Activated T-cell treated with anti-CD3 and anti-CD28 coated beads, Interleukin-2, amount 50 U/mL, for 72 hours (primary cell): ENCODE measurements at places on chromosomes 5 and 9. TPM values are rescaled to one million over a fixed set of nuclear protein-coding genes. Genes with fewer than 3 reads are reported as not detected.

PTGS1 gene
- total RNA-seq = 0.58 TPM

PAPPA gene
- total RNA-seq = not detected

ZNF462 gene
- 0.36 TPM for total RNA-seq

CCNI2 gene
- 4.6 TPM for total RNA-seq

DNA sequence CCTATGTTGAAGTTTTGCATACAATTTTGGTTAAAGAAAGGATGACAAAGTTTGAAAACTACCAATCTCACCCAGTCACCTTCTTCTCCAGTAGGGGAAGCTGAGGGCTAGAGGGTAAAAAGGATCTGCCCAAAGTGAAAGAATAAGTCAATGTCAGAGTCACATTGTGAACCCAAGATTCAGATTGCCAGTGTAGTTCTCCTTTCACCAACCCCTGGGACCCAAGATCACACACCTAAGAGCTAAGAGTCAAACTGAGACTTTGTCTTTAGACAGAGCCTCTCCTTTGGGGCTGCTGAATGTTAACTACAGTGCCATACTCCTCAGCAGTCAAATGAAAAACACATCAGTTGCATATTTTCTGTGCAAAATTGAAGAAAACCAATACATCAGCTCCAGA is 210.6 kb downstream of the ATP10B start:
- no peaks in the 10 kb centered on the region for H3K4me1 ChIP-seq
- H3K4me3 ChIP-seq = no peak overlapping the region
- no peak for DNase-seq

GRCh38 chr9:128540634-128541360 is 11.6 kb upstream of the SPTAN1 start:
- peaks cover 21% of the 10 kb centered on the region for H3K36me3 ChIP-seq
- H3K27me3 ChIP-seq = no peaks in the 10 kb centered on the region
- H3K4me3 ChIP-seq = no peak overlapping the region
- peak overlapping the region; percentile 55 for H3K27ac ChIP-seq
- no peak for DNase-seq

DNA sequence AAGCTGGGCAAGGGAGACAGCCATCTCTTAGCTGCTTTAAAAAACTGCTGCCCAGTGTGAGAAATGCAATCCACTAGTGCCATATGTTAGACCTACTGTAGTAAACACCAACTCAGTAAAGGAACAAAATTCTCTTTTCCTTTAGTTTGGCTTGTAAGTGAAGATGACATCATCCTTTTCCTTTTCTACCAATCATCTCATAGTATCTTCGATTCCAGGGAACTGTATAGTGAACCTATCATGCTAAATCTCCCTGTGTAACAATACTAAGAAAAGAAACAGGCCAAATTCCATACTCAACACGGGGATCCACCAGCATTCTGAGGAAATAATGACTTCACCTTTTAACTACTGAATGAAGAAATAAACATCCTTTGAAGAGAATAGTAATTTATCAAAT is 100.1 kb downstream of the RAPGEF6 start:
- H3K27ac ChIP-seq = peak overlapping the region; percentile 62
- peaks cover 9% of the 10 kb centered on the region for H3K36me3 ChIP-seq
- H3K4me3 ChIP-seq = peak overlapping the region; percentile 36

DNA sequence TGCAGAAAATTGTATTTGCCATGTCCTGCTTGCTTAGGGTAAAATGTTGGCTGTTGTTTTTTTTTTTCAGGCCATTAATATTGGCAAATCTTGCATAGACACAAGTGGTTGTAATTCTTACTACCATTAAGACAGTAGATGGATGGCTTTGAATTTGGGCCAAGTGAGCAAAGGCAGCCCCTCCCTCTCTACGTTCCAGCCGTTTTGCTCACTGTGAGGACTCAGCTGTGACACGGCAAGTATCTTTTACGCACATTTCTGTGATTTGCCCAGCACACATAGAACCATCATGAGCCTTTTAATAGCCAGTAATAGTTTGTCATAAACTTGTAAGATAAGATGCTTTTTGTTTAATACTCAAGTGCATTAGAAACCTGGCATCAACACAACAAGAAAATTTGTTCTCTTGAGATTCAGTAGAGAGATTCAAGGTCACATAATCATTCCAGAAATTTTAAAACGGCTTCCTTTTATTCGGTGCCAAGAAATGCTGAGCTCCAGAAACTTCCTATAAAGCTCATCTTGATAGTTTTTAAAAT is 205.2 kb upstream of the ADCY2 start:
- DNase-seq = no peak
- H3K4me1 ChIP-seq = no peaks in the 10 kb centered on the region
- H3K4me3 ChIP-seq = no peak overlapping the region

- peaks cover 4% of the 10 kb centered on the region for H3K36me3 ChIP-seq
- H3K27ac ChIP-seq = no peak overlapping the region
- peaks cover 15% of the 10 kb centered on the region for H3K27me3 ChIP-seq
- H3K4me3 ChIP-seq = peak overlapping the region; percentile 7
- DNase-seq = no peak
- peaks cover 78% of the 10 kb centered on the region for H3K4me1 ChIP-seq
Measured at GRCh38 chr9:69178583-69179011, 4.5 kb downstream of the TJP2 start.

DNA sequence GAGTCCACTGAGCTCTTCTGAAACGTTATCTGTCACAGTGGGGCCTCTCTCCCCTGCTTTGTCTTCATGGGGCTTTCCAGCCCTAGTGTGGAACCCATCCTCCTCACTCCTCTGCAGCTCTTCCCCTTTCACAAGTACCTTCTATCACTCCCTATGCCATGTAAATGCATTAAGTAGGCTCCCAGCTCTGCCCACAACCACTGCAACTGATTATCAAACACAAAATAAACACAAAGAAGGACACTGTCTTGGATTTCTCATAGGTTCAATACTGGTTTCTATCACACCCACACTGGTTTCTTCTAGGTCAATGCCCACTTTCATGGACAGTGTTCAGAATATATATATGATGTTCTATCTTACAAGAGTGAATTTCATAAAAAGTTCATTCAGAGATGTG is 139.4 kb downstream of the GNAQ start:
- H3K36me3 ChIP-seq = no peaks in the 10 kb centered on the region
- H3K27ac ChIP-seq = peak overlapping the region; percentile 41
- H3K4me3 ChIP-seq = peak overlapping the region; percentile 24
- no peak for DNase-seq
- peaks cover 38% of the 10 kb centered on the region for H3K4me1 ChIP-seq

DNA sequence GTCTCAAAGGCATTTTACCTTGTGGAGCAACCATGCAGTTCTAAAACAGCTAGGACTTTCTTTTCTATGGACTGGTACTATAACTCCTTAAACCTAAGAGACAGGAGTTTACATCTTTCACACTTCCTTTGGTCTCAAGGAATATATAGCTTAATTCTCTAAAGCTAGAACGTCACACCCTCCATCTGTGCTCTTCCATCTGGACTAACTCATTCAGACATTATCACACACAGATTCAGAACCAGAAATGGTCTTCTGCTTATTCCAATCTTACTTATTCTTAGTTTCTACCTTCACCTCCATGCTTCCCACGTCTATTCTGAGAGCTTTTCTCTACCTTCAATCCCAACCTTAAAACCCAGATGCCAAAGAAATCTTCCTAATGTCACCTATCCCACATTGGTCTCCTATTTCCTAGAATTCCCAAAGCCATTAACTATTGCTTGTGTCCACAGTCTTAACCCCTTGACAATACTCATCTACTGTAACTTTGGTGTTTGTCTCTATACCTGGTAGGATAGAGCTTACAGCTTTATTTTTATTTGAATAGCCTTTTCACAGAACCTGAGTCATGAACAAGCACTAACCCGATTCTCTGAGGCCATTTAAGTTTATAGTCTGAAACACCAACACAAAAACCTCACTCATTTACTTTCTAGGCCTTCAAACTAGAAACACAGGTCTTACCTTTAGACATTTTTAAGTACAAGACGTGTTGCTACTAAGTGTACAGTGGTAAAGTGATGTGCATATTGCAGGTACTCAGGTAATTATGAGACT is 22.8 kb downstream of the CSNK1A1 start:
- no peak for DNase-seq
- H3K27ac ChIP-seq = peak overlapping the region; percentile 51
- no peaks in the 10 kb centered on the region for H3K27me3 ChIP-seq
- H3K36me3 ChIP-seq = peaks cover 10% of the 10 kb centered on the region
- peak overlapping the region; percentile 8 for H3K4me3 ChIP-seq

DNA sequence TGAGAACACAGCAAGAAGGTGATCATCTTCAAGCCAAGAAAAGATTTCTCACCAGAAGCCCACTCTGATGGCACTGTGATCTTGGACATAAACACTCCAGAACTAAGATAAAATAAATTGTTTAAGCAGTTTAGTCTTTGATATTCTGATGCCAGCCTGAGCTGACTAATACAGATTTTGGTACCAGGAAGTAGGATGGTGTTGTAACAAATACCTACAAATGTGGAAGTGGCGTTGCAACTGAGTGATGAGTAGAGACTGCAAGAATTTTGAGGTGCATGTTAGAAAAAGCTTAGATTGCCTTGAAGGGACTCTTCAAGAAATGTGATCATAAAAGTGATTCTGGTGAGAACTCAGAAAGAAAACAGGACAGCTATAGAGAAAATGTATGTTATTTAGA is 592.4 kb upstream of the DAB2 start:
- no peak overlapping the region for H3K4me3 ChIP-seq
- no peaks in the 10 kb centered on the region for H3K36me3 ChIP-seq
- no peaks in the 10 kb centered on the region for H3K4me1 ChIP-seq
- peaks cover 16% of the 10 kb centered on the region for H3K27me3 ChIP-seq
- no peak overlapping the region for H3K27ac ChIP-seq

- H3K27me3 ChIP-seq = no peaks in the 10 kb centered on the region
- no peaks in the 10 kb centered on the region for H3K4me1 ChIP-seq
- no peak overlapping the region for H3K27ac ChIP-seq
- no peak for DNase-seq
- H3K4me3 ChIP-seq = no peak overlapping the region
Measured at GRCh38 chr5:113042491-113043243, 66.1 kb downstream of the DCP2 start.

DNA sequence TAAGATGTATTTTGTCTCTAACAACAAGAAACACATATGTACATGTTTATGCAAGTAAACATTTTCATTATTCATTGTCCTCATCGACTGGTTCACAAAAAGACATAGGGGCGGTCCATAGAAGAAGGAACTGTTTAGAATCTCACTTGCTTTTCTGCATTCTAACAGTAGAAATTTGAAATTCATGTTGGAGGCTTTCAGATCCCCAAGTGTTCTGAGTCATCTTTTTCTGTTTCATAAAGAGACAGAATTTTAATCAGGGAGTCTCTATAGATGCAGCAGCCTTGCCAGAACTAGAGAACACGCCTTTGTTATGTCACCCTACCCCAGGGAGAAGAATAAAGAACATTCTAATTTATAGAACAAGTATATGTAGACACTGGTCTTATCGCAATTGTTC is 324.3 kb downstream of the GABRG2 start:
- no peaks in the 10 kb centered on the region for H3K27me3 ChIP-seq
- no peaks in the 10 kb centered on the region for H3K4me1 ChIP-seq
- no peak for DNase-seq
- no peak overlapping the region for H3K27ac ChIP-seq

DNA sequence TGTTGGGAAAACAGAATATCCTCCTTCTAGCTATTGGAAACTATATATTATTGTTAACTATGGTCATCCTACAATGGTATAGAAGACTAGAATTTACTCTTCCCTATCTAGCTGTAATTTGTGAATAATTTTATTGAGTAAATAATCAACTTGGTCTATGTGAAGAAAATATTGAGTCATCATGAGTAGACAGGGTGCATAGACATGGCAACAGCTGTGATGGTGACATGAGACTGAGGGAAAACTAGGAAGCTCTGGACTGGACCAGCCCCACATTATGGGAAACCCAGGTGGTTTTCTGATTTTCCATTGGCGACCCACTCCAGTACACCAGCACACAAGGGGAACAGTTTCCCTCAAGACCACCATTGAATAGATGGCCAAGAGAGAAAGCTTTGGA is 95.0 kb downstream of the APBA1 start:
- no peaks in the 10 kb centered on the region for H3K36me3 ChIP-seq
- H3K4me1 ChIP-seq = no peaks in the 10 kb centered on the region
- DNase-seq = no peak
- peaks cover 15% of the 10 kb centered on the region for H3K27me3 ChIP-seq

DNA sequence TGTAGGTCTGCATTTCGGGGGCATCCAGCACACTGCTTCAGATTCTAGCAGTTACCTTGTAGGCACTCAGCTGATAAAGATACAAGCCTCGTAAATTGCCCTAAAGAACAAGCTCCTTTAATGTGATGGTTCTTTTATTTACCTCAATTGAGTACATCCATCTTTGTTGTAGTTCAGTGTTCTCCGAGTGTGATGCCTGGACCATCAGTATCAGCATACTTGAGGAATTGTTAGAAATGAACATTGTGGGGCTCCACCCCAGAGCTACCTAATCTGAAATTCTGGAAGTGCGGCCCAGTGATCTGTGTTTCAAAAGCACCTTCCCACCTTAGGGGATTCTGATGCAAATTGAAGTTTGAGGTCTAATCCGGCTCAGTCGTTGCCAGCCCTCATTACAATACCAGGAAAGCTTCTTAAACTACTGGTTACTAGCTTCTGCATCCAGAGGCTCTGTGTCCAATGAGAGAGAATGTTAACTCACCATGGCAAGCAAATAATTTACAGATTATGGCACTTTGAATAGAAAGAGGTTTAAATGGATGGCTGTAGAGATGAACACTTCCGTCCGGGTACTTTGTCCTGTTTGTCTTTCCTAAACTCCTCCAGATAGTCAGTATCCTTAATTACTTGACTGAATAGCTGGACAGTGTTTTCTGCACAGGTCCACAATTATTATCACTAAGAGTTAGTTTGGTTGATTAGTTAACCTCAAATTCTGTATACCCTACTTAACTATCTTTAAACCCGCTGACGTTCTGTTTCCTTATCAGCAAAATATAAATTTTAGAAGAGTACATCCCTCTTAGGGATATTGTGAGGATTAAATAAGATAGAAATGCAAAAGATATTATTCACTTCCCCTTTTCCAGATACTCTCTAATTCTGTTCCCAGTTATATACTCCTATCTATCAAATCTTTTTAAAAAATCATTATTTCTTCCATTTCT is 47.9 kb downstream of the RAI14 start:
- H3K4me3 ChIP-seq = no peak overlapping the region
- H3K36me3 ChIP-seq = no peaks in the 10 kb centered on the region
- DNase-seq = no peak
- H3K27ac ChIP-seq = no peak overlapping the region
- peaks cover 12% of the 10 kb centered on the region for H3K27me3 ChIP-seq

DNA sequence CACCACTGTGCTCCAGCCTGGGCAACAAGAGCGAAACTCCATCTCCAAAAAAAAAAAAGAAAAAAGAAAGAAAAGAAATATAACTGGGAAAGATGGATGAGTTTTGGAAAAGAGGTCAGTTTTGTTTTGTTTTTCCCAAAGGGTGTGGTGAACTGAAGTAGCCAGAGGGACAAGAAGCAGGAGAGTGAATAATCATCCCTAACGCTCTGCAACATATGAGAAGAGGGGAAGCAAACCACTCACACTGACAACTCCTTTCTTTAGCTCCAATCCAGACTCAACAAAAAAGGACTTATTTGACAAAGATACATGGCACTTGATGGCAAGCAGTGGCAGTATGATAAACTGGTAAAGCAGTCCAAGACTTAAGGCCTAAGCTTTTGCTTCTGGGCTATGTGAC is 176.1 kb upstream of the HMHB1 start:
- no peak for DNase-seq
- no peaks in the 10 kb centered on the region for H3K27me3 ChIP-seq
